ENCODE measurements at places on chromosomes 5 and 9. TPM values are rescaled to one million over a fixed set of nuclear protein-coding genes. Genes with fewer than 3 reads are reported as not detected.

The GRXCR2 gene
- not detected for polyA plus RNA-seq

DNA sequence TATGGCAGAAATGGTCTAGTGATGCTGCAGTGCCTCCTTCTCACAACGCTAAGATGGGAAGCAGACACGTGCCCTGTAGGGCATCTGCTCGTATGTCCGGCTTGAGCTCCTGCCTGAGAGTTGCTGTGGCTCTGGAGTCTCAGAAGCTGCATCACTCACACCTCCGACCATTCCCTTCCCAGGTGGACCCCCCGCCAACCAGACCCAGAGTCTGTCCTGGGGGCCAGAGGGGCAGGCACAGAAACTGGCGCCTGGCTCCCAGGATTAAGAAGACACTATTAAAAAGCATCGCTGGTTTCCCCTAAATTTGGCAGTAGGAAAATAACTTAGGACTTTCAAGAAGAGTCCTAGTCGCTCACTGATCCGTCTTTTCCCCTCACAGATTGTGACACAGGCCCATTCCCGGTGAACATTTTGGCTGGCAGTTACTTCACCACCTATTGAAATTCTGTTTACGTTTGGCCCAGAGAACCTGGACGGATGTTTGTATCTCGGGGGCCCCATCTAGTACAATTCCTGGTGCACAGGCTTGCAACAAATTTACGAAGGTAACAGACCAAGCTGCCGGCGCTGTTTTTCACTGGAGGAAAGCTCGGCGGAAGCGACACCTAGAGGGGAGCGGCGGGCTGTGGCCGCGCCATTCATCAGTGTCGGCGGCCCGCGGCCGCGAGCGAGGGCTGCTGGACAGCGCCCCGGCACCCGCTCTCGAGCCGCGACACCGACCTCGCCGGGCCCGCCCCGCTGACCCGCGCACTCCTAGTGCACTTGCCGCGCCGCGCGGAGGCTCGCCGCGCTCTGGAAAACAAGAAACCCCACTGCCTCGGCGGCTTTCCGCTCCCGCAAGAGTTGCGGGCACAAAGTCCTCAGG is 1.6 kb downstream of the FSTL4 start:
- peak; percentile 65 for DNase-seq

GRCh38 chr9:79877943-79878602 is 306.3 kb downstream of the TLE4 start:
- DNase-seq: no peak

DNA sequence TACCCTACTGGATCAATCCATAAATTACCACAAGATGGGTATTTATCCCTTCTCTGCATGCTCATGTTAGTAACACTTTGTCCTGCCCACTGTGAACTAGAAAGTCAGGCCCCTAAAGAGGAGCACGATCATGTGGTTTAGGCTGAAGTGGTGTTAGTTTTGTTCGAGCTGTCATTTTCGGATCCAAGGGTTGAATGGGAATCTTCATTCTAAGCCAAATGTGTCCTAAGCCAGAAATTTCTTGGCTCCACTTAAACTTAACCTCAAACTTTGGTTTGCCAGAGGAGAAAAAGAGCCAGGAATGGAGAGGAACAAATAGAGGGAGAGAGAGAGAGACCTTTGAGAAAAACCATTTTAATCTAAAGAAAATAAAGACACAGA is 837.7 kb upstream of the ZNF608 start:
- no peak for DNase-seq

DNA sequence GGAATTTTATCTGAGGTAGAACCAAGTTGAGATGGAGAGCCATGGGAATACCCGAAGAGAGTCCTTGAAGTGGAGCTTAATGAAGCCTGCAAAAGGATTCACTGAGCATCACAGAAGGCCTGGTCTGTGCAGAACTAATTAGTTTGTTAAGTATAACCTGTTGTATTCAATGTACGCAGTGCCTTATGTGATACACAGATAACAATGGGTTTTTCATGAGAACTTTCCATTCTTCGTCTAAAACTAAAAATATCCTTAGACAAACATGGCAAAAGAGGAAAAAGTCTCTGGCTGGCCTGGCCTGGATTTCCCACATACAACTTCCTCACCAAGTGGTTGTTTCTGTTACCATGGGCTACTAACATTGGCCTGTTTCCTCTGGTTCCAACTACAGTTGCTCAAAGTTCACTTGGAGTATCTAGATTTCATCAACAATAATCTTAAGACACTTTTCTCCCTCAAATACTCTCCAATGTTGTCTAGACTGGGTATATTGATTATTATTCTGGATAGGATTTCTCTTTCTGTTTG is 237.6 kb upstream of the ZNF462 start:
- no peak for DNase-seq

- DNase-seq: no peak
Measured at GRCh38 chr5:92471861-92472260, 1088.7 kb upstream of the ARRDC3 start.

DNA sequence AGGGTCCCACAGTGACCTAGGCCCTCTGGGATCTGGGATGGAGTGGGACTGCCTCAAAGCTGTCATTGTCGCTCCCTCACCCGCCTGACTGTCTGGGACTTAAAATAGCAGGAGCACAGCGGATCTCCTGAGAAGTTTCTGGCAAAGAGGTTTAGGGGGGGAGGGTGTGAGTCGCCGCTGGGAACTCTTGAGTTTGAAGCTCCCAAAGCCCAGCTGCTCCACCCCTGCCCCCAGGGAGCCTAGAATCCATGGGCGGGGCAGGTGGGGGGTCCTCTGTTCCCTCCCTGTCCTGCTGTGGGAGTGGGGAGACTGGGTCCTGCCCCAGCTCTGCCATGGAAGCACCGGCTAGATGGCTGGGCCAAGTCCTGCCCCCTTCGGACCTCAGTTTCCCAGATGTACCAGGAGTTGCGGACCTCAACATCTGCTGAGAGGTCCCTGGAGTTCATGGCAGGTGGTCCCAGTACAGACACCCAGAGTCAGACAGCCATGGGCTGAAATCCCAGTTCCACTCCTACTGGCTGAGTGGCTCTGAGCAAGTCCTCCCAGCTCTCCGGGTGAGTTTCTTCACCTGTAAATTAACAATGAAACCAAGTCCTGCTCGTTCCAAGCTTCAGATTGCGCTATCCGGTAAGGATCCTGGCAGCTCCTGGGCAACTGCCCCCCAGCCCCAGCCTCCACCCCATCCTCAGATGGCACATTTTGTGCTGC is 985 bp upstream of the WDR38 start:
- no peak for DNase-seq

- DNase-seq: no peak
Measured at GRCh38 chr9:23621924-23622323, 204.1 kb downstream of the ELAVL2 start.
